CD14-positive monocyte (primary cell): ENCODE measurements at places on chromosomes 3 and 15. TPM values are rescaled to one million over a fixed set of nuclear protein-coding genes. Genes with fewer than 3 reads are reported as not detected.

Gene DAZL
- polyA plus RNA-seq: not detected in 2 replicates

Gene CPLX3
- polyA plus RNA-seq: 0.09 and 0.12 TPM in 2 replicates

Gene CHDH
- polyA plus RNA-seq: not detected in 2 replicates

Gene TRAT1
- 0.37 TPM for polyA plus RNA-seq

- no peak for DNase-seq
Measured at GRCh38 chr15:52695154-52695553, 16.0 kb upstream of the ATOSA start.

DNA sequence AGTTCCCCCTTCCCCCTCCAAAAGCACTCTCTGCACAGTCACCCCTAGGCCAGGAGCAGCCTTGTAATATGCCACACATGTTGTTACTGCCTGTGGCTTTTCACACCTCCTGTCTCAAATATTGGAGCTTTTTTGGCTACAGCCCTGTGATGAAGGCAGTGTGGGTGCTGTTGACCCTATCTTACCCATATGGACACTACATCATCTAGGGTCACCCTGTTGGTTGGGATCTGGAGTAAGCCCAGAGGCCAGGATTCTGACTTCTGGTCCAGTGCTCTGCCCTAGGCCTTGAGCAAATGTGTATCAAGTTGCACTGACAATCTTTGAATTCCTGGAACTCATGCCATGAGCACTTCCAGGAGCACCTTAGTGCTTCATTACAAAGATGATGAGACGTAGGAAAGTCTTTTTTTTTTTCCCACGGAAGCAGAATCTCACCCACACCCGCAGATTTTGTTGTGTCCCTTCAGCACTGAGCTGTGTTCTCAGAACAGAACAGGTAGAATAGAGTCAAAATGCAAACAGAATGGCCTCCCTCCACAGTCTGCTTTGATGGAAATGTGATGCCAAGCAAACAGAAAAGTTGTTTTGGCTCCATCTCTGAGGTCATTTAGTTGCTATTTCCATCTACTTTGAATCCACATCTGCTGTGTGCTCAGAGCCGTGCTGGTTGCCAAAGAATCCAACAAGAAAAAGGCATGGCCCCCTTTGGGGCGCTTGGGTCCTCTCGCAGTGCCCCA lies 49.6 kb downstream of the SMAD3 start:
- DNase-seq: no peak

GRCh38 chr15:39961051-39961450 lies 27.1 kb downstream of the EIF2AK4 start:
- no peak for DNase-seq
